Activated CD4-positive, alpha-beta T cell treated with anti-CD3 and anti-CD28 coated beads, Interleukin-2, amount 10 ng/mL, durations not matched to agents 24 days and 14 days (primary cell): ENCODE measurements at places on chromosomes 1 and 21. TPM values are rescaled to one million over a fixed set of nuclear protein-coding genes. Genes with fewer than 3 reads are reported as not detected.

DNA sequence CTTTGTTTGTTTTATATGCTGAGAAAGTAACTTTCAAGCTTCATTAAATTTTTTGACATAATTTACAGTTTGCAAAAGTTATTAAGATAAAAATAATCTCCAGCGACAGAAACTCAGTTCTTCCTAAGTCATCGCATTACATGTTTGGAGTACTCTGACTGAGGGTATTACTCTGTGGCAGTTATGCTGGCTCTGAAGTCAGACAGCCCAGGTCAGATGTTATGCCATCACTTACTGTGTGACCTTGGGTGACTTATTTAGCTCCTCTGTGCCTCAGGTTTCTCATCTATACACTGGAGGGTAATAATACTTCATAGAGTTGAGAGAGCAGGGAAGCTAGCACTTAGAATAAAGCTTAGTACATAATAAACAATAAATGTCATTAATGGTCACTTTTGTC lies 26.4 kb downstream of the PRKAA2 start:
- no peaks in the 10 kb centered on the region for H3K36me3 ChIP-seq
- H3K27ac ChIP-seq = no peak overlapping the region
- no peak overlapping the region for H3K4me3 ChIP-seq
- no peaks in the 10 kb centered on the region for H3K4me1 ChIP-seq
- no peaks in the 10 kb centered on the region for H3K27me3 ChIP-seq

GRCh38 chr1:211985556-211986264 lies 49.6 kb downstream of the INTS7 start:
- no peaks in the 10 kb centered on the region for H3K27me3 ChIP-seq
- peaks cover 34% of the 10 kb centered on the region for H3K36me3 ChIP-seq
- DNase-seq = no peak
- H3K4me1 ChIP-seq = peaks cover 7% of the 10 kb centered on the region

The CHIT1 gene
- total RNA-seq = 0.21 and 0.70 TPM in 2 replicates

The SLC19A1 gene
- total RNA-seq = 100 and 102 TPM in 2 replicates

- no peak for DNase-seq
- H3K4me3 ChIP-seq = no peak overlapping the region
- H3K27me3 ChIP-seq = peaks cover 49% of the 10 kb centered on the region
- H3K4me1 ChIP-seq = peaks cover 39% of the 10 kb centered on the region
- no peaks in the 10 kb centered on the region for H3K36me3 ChIP-seq
These were observed 1.8 kb upstream of the IL10 start for GRCh38 chr1:206774093-206774492.

- H3K36me3 ChIP-seq = no peaks in the 10 kb centered on the region
- no peak overlapping the region for H3K27ac ChIP-seq
- H3K27me3 ChIP-seq = no peaks in the 10 kb centered on the region
- no peak overlapping the region for H3K4me3 ChIP-seq
- H3K4me1 ChIP-seq = peaks cover 2% of the 10 kb centered on the region
These were observed 11.5 kb downstream of the PSRC1 start for GRCh38 chr1:109271458-109271857.

GRCh38 chr1:2019172-2019543 lies at the start of gene GABRD:
TSS of gene GABRD (plus strand) at chr1:2019345. CDS start at chr1:2019424, 79 bp downstream.
- DNase-seq = no peak
- peaks cover 51% of the 10 kb centered on the region for H3K27me3 ChIP-seq
- H3K27ac ChIP-seq = no peak within 1 kb of the TSS
- no peaks in the 10 kb centered on the region for H3K36me3 ChIP-seq
- peaks cover 2% of the 10 kb centered on the region for H3K4me1 ChIP-seq
- peak within 1 kb of the TSS; percentile 66 for H3K4me3 ChIP-seq

DNA sequence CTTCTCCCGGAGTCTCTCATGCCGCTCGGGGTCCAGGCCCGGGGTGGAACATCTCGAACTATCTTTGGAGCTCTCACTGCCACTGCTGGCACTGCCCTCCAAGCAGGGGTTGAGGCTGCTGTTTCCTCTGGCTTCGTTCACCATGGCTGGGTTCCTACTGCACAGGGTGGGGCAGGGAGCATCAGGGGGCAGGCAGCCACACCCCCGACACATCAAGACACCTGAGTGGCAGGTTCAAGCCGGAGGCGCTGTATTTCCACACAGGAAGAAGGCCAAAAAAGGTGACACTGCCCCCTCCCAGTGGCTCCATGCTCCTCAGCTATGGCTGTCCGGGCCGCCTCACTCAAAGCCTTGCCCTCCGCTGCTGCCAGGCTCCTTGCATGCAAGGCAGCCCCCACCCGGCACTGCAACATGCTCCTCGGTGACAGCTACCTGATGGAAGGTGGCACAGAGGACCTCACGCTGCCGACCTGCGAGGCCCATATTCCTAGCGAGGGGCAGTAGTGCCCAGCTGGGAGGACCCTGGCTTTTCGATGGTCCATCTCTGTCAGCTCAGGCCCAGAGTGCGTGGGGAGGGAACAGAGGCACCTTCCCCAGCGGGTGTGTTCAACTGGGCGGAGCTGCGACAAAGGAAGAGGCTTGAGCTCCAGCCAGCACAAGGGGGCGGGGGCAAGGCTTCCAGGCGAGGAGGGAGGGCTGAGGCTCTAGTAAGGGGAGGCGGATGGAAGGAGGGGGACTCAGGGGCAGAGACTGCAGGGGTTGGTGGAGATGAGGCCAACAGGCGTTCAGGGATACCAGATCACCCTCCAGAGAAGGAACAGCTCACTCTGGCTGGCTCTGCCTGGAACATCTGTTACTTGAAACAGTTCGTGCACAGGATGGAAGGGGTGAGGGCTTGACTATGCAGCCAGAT lies 2.5 kb downstream of the MTHFR start:
- H3K27ac ChIP-seq = peak overlapping the region; percentile 56
- no peaks in the 10 kb centered on the region for H3K27me3 ChIP-seq
- H3K4me3 ChIP-seq = peak overlapping the region; percentile 99
- peaks cover 44% of the 10 kb centered on the region for H3K4me1 ChIP-seq

The LY9 gene
- 0.30 and 0.85 TPM in 2 replicates for total RNA-seq

The RXFP4 gene
- not detected in 2 replicates for total RNA-seq

The GPR157 gene
- 2.1 and 4.6 TPM in 2 replicates for total RNA-seq

DNA sequence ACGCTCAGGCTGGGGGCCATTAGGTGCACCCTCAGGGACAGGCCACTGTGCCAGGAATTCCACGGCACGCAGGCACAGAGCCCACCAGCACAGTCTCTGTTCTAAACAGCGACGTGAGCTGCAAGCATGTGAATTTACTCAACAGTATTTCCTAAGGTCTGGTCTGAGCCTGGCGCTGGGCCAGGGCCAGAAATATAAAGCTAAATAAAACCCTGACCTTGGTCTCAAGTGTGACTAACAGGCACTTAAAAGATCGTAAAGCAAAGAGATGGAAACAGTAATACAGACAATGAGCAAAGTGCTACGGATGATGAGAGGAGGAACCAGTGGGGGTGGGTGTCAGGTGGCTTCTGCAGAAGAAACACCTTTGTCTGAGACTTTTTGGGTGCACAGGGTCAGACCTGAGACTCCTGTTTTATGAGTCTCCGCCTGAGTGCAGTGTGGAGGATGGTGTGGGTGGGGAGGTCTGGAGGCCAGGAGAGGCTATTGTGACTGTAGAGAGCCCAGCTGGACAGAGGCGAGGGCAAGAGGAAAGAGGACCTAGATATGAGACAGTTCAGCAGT lies 53.4 kb upstream of the EDN2 start:
- no peak overlapping the region for H3K4me3 ChIP-seq
- H3K27me3 ChIP-seq = no peaks in the 10 kb centered on the region
- H3K27ac ChIP-seq = peak overlapping the region; percentile 35

DNA sequence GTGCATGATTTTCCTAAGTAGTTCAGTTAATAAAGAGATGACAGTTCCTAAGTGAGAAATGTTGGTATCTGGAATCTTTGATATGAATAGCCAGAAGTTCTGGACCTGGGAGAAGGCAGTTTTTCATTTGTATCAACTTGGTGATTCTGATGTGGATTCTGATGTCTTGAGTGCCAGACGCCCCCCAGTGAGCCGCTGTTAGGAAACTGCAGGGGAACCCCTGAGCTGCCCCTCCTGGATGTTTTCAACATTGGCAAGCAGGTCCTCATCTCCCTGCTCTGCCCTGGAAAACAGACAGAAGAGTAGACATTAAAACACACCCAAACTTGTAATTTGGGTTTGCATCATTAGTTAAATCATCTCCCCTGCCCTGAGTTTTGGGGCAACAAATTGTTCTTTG lies 7.4 kb downstream of the ETS2 start:
- DNase-seq = no peak
- no peak overlapping the region for H3K4me3 ChIP-seq
- H3K27me3 ChIP-seq = no peaks in the 10 kb centered on the region

DNA sequence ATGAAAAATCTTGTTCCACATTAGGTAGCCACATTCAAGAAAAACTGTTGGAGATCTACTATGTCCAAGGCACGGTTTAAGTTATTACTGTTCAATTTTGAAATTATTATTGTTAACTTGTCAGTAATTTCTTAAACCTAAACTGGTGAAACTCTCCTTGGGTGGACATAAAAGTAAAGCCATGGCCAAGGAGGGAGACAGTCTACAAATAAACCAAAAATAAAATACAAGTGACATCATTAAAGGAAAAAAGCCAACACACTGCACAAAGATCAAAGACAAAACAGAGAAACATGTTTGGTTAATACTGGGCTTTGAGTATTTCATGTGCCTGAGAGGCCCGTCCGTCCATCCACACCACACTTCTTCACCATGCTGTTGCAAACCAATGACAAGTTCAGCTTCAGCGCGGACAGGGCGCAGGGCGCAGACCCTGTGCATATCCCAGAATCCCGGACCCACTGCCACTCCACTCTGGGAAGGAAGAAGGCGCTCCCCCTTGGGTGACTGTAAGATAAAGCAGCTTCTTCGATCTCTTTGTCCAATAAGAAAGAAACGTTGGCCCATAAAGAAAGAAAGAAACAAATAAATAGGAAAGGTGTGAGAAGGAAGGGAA lies 918 bp upstream of the RASAL2 start:
- peaks cover 7% of the 10 kb centered on the region for H3K4me1 ChIP-seq
- no peak for DNase-seq
- H3K36me3 ChIP-seq = no peaks in the 10 kb centered on the region

GRCh38 chr21:46154955-46155513 lies 345 bp downstream of the FTCD start:
- H3K27me3 ChIP-seq = no peaks in the 10 kb centered on the region
- no peaks in the 10 kb centered on the region for H3K36me3 ChIP-seq
- no peak overlapping the region for H3K27ac ChIP-seq
- no peaks in the 10 kb centered on the region for H3K4me1 ChIP-seq

The KDF1 gene
- not detected in 2 replicates for total RNA-seq
